T-helper 22 cell (primary cell): ENCODE measurements at places on chromosomes 2 and 18.

GRCh38 chr2:65416945-65417344 is 15.5 kb downstream of the SPRED2 start:
- no peak for DNase-seq

DNA sequence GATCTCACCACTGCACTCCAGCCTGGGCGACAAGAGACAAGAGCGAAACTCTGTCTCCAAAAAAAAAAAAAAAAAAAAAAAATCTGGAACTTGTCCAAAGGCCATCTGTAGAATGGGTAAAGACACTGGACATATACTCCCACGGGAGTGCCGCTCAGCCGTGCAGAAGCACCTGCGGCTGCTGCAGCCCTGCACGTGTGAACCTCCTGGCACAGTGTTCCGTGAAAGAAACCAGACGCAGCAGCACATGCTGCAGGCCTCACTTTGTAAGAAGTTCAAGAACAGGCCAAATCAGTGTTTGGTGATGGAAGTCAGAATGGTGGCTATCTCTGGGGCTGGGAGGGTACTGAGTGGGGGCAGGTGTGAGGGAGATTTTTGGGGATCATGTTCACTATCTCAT is 6.5 kb downstream of the CHRND start:
- no peak for DNase-seq

- DNase-seq, result peak; percentile 13
Observed at GRCh38 chr2:63840081-63840784, 1.5 kb upstream of the UGP2 start.

GRCh38 chr18:23135550-23136325 is 453 bp downstream of the CABLES1 start:
- no peak for DNase-seq

DNA sequence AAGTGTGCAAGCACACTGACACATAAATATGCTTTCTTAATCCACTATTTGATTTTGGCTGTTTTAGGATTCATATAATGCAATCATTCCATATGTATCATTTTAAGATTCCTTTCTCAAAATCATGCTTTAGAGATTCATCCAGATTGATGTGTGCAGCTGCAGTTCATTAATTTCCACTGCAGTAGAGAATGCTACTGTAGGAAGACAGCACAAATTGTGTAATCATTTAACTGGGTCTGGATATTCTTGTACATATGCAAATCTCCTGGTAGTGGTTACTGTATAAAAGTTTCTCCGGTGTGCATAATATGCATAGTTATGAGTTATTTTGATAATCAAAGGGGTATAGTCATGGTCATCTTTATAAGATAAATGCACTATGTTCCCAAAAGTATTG is 502.5 kb upstream of the ACVR2A start:
- DNase-seq, result no peak

DNA sequence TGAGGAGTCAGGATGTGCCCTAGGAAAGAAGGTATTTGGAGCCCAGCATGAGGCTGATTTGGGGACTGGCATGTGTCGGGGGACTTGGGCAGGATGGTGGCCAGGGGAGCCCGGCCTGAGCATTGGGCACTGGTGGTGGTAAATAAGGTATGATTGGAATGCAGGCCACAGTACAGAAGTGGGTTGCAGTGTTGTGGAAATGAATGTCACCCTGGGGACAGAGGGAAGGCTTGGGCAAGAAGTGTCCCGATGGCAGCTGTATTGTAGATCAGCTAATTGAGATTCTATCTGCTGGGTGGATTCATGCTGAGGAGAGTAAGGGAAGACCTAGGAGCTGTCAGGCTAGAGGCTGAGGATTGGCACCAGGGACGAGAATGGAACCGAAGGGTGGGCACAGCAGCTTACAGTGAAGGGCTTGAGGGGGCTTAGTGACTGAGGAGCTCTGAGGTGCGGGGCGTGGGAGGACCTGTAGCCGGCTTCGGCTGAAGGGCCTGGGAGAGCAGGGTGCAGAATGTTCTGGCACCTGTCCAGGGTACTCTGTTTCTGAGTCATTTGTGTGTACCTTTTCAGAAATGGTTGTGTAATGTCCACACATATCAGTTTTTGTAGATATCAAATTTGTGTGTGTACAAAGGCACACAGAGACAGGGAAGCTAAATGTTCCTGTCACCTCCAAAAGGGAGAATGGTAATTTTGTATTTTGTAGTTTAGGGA is 170.2 kb downstream of the PRKCE start:
- DNase-seq, result no peak

DNA sequence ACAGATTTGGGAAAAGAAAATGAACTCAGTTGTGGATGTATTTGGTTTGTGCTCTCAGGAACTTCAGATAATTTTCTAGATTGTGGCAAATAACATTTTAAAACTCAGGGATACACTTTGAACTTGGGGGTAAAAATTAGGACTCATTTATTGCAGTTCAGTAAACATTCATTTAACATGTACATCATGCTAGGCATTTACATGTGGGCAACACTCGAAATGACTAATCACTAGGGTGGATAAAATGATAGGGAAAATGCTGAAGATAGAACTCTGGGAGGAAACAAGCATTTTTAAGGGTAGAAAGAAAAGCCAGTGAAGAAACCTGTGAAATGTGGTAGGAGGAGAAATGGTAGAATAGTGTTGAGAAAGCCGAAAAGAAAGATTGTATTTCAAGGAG is 7.8 kb downstream of the FAM117B start:
- DNase-seq, result no peak

- no peak for DNase-seq
Observed at GRCh38 chr2:11279398-11279797, 65.0 kb downstream of the ROCK2 start.

GRCh38 chr2:64092502-64092901 is 51.7 kb downstream of the PELI1 start:
- DNase-seq, result no peak

DNA sequence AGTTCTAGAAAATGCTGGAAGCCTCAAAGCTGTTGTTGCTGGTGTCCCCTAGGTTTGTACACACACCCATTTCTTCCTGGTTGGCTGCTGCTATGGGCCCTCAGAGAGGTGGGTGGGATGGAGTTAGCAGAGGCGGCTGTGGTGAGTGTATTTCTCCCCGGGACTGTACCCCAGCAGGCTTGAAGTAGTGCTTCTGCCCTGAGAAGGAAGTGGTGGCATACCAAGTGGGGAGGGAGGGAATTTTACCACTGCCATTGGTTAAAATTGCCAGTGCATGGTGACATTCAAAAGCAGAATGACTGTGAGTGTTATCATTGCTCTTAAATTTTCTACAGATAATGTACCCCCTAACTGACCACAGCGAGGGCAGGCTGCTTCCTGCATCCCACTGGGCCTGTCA is 125.6 kb upstream of the CAPN13 start:
- no peak for DNase-seq

DNA sequence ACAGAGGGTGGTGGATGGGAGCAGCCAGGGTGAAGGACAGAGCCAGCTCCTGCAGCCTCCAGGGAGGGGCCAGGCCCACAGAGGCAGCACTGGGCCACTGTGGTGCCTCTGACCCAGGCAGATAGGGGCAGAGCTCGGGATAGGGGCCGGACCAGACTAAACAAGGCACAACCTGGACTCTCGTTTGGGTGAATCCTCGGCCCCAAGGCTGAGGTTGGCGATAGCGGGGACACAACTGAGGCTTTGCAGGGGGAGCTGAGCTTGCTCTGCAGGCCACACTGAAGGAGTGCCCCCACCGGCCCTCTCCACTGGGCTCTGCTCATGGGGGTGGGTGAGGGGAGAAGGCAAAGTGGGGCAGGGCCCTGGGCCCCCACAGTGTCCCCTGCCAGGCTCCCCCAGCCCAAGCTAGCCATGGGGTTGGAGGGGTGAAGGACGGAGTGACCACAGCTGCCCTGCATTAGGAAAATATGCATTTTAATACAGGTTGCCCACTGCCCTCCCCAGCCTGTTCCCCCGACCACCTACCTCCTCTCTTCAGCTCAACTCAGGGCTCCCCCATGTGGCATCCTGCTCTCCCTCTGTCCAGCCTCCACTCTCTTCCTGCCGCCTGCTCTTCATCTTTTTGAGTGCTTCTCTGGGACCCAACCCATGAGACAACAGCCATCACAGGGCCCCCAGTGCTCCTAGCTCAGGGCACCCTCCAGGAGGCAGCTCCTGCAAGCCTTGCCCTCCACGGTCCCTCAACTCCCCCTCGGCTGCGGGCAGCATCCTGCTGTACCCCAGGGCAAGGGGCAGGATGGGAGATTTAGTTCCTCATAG is 152.8 kb downstream of the INHBB start:
- DNase-seq, result no peak

DNA sequence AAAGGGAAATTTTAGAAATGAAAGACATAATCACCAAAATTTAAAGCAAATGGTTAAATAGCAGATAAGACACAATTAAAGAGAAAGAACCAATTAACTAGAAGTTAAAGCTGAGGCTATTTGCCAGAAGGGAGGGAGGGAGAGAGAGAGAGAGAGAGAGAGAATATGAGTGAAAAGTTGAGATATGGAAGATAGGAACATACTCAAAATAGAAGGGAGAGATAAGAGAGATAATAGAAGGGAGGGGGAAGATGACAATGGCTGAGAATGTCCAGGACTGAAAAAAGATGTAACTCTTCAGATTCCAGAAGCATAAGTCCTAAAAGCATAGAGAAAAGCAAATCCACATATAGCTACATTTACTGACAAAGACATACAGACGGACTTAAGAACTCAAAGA is 17.1 kb upstream of the AAK1 start:
- DNase-seq, result no peak

DNA sequence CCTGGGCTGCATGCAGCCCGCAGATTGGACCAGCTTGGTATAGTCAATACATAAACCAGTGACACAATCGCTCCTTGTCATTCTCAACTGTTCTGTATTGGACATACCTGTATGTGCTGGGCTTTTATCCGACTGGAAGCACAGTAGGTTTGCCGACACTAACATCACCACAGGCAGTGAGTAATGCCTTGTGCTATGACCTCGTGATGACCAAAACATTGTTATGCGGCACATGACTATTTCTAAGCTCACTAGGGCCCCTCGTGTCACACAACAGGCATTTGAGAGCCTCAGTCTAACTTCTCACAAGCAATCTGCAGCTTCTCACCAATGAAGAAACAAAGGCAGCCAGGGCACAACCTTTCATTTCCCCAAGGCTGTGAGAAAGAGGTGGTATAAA is 320.8 kb downstream of the AFF3 start:
- no peak for DNase-seq

DNA sequence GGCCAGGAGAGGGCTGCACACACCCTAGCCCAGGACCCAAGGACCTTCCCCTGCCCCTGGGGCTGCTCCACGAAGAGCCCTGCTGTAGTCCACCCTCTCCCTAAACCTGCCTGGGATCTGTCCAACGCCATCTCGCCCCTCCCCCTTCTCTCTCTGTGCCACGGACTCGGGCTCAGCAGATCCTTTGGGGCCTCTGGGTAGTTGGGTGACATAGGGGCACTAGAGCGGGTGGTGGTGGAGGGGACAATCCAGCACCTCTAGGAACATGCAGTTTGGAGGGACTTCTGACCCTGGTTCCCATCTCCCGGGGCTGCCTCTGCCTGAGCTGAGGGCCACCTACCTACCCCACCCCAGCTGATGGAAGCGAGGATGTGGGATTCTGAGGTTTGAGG is 7.3 kb upstream of the CRYBA2 start:
- DNase-seq, result no peak

DNA sequence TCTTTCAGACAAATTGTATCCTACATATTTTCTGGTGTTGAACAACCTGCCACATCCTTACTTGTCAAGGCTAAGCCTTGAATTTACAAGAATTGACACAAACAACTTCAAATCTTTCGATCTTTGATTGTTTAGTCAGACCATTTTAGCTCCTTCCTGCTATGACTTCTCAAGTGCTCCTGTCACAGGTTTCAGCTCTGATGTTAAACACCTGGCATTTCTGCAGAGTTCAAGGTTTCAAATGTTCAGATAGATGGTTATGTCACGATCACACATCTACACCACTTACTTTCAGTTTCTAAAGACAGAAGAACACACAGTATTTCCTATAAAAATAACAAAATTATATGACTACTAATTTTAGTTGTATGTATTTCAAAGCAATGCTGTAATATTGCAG is 84.0 kb downstream of the RND3 start:
- DNase-seq, result no peak

DNA sequence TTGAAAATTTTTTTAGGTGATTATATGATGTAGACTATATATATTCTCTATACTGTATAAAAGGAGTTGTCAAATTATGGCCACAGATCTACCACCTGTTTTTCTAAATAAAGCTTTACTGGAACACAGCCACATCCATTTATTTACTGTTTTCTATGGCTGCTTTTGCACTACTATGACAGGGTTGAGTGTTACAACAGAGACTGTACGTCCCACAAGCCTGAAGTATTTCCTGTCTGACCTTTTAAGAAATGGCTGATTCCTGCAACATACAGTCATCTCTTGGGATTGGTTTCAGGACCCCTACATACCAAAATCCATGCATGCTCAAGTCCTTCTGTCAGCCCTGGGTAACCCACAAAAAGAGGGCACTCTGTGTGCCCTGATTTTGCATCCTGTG is 508.3 kb downstream of the TSN start:
- no peak for DNase-seq

DNA sequence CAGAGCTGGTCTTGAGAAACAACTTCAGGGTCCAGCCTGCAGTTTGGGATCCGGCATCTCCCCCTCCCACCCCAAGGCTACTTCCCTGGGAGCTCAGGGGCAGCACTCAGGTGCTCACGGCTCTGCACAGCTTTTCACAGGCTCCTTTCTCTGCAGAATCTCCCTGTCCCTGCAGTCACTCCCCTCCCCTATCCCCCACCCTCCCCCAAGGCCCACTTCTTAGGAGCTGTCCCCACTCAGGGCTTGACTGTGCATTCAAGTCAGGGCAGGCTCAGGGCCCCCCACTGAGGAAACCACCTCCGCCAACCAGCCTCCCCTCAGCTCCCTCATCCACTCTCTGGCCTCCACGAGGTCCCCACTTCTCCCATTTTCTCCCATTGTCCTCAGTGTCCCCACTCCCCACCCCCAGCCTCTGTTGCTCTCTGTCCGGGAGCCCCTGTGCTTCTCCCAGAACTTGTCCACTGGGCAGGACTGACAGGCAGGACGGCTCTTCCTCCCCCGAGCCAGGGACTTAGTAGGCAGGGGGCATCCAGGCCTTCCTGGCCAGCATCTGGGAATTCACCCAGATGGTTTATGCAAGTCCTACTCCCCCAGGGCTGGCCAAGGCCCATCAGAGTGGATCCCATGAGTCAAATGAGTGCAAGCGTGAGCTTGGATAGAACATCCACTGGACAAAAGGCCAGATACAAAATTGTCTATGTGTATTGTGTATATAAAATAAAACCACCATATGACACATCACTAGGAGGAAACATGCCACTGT is 7.6 kb downstream of the NMUR1 start:
- no peak for DNase-seq

DNA sequence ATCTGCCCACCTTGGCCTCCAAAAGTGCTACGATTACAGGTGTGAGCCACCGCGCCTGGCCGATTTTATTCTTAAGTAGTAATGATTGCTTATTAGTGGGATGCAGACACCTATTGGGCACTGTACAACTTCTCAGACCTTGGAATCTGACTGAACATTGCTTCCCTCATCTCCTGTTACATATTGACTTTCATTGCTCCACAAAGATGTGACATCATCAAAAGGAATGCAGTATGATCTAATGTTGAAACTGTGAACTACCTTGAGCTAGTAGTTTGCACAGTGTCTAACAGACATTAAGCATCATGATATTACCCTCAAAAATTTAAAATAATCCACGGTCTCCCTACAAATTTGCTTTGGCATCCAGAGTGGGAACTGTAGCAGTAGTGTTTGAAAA is 109.8 kb upstream of the SIX2 start:
- no peak for DNase-seq

- DNase-seq, result no peak
Observed at GRCh38 chr2:124810132-124810531, 785.0 kb downstream of the CNTNAP5 start.

GRCh38 chr2:36403675-36404230 is 48.2 kb downstream of the CRIM1 start:
- no peak for DNase-seq
